ENCODE measurements at places on chromosomes 4 and X.

DNA sequence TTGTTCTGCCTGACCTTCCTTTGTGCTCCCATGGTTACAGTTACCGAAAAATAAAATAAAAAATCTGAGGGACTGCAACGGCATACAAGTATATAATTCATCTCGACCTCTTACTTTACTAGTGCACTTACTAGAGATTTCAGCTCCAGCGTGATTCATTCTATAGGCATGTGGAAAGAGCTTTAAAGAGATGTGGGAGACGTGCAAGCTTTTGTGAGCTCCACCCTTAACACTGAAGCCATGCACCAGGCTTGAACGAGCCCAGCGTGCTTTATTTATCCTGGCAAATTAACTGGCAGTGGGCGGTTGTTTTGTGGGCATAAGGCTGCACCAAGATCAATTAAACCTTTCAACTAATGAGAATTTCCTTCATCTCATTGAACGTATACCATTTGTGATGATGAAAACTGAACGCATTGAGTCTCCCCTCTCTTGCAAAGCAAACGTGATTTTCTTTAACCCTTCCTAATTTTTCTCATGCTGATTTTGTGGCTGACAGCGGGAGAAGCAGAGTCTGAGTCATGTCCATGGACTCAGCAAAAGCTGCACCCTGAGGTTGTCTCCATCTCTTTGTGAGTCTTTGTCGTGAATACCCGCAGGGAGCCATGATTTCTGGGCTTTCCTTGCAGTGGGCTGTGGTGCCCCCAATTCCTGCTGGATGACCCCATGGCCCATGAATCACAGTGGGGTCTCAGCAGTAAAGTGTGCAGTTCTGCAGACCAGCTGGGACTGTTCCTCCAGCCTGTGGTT lies 60.1 kb downstream of the MXRA5 start:
- DNase-seq = no peak

DNA sequence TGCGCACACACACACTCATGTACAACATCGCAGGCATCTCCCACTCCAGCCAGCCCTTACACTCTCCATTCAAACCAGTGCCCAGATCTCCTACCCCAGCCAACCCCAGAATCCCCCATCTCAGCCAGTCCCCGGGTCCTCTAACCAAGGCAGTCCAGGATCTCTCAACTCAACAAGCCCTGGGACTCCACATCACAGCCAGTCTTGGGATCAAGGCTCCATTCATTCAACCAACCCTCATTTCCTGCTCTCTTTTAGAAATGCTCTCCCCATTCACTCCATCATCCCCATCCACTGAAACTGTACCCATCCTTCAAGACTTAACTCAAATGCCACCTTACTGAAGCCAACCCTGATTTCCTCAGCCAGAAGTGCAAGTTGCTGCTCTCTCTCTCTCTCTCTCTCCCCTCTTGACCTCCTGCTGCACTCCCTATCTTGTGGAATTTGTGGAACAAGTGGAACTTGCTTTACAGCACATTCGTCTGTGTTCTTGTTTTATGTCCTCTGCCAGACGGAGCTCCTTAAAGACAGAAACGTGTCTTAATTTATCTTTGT lies 40.6 kb upstream of the IQSEC2 start:
- DNase-seq = no peak

DNA sequence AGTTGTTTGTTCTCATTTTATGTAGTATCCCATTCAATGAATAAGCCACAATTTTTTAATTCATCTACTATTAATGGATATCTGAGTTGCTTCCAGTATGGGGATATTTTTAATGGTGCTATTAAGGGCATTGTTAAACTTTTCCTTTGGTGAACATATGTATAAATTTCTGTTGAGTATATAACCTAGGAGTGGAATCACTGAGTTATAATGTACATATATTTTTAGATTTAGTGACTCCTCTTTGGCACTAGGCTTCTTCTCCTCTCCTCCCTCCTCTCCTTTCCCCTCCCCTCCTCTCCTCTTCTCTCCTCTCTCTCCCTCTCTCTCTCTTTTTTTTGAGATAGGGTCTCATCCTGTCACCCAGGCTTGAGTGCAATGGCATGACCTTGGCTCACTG lies 26.4 kb downstream of the RBM47 start:
- DNase-seq = no peak

DNA sequence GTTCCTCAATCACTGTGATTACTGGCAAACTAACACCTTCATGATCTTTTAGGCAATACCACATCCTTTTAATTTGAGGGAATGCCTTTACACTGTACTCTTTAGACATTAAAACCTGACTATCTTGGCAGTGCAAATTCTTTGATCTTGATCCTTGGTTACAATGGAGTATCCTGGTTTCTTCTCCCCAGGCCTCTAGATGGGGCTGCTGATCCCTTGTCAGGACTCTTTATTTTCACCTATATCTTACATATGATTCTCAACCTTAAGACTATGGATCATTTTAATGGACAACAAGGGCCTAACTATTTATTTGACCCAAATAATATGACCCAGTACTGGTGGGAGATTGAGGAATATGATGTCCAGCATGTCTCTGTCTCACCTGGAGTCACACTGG lies 1005.5 kb upstream of the INTU start:
- no peak for DNase-seq

- no peak for DNase-seq
Measured at GRCh38 chr4:7134737-7135388, 57.5 kb upstream of the SORCS2 start.

GRCh38 chr4:8115203-8115520 lies 43.5 kb downstream of the ABLIM2 start:
- no peak for DNase-seq

GRCh38 chr4:99473131-99473530 lies 37.7 kb upstream of the C4orf17 start:
- no peak for DNase-seq

- DNase-seq = no peak
Measured at GRCh38 chrX:15998350-15998749, 125.0 kb upstream of the GRPR start.

- no peak for DNase-seq
Measured at GRCh38 chr4:132063829-132064228, 1085.3 kb upstream of the PCDH10 start.

DNA sequence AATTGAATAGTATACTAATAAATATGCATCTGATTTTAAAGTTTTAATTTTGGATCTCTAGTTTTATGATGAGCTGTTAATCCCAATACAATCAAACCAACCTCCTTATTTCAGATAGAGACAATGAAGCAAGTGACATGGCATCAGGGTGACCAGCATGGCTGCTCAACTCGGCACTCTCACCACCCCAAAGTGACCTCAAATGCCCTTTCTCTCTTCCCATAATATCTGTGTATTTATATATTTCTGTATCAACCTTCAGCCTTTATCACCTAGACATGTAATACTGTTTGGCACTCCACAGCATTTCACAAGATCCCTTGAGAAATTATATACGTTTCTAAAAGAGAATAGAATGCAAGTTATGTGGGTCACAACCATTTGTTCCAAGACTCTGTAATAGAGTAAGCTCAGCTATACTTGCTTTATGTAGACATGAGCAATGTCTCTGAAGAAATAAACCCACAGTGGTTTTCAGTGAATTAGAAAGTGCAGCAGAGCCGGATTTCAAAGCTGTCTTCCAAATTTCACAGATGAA lies 1623.2 kb upstream of the PABPC4L start:
- DNase-seq = no peak

- DNase-seq = no peak
Measured at GRCh38 chr4:184039963-184040383, 134.9 kb downstream of the STOX2 start.

DNA sequence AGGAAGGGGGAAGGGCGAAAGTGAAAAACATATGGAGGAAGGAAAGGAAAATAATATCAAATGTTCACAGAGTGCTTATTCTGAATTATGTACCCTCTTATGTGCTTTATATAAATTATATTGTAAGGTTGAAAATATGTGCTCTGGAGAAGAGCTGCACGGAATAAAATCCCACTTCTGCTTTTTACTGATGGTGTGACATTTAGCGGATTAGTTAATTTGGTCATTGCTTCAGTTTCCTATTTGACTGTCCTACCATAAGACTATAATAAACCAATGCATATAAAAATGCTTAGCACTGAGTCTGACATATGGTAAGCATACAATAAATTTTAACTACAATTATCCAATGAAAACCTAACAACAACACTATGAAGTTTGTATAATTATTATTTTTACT lies 86.2 kb downstream of the NPFFR2 start:
- DNase-seq = no peak

DNA sequence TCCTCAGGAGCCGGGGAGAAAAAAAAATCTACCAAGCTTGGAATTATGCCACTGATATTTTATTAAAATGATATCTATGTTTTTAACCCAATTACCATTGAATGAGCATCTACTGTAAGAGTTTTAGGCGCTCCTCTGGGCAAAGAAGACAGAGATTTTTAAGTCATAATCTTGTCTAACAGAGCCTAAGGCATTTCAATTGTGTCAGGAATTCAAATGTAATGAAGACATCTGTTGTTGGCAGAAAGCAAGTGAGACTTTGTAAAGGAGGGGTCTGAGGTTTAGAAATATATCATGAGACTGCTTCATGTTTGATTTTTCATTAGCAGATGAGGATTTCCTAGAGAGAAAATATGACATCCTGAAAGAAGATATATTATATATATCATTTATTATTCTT lies 1158.1 kb downstream of the FSTL5 start:
- no peak for DNase-seq

GRCh38 chrX:97290199-97290598 lies 406.5 kb downstream of the RPA4 start:
- DNase-seq = no peak

GRCh38 chr4:127783026-127783769 lies 1.1 kb downstream of the HSPA4L start:
- no peak for DNase-seq

GRCh38 chrX:151397741-151398070 lies 700 bp downstream of the VMA21 start:
- DNase-seq = no peak

DNA sequence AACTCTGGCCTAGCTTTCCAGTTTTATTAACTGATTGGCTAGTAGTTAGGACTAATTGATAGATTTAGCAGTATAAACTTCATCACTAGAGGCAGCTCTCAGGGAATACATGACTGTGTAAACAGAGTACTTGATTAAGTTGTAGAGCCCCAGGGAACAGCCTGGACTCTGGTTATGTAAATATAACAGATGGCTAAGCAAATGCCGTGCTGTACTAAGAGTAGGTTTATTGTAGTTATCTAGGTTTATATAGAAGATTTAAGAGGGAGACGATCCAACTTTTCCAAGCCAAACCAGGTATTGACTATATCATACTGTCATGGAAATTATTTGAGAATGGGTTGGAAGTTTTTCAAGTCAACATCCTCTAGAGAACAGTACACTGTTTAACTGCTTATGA lies 463.4 kb upstream of the GRID2 start:
- DNase-seq = no peak

- no peak for DNase-seq
Measured at GRCh38 chr4:173666-174314, 49.5 kb downstream of the ZNF718 start.

- DNase-seq = no peak
Measured at GRCh38 chrX:12229986-12230385, 91.7 kb downstream of the FRMPD4 start.

DNA sequence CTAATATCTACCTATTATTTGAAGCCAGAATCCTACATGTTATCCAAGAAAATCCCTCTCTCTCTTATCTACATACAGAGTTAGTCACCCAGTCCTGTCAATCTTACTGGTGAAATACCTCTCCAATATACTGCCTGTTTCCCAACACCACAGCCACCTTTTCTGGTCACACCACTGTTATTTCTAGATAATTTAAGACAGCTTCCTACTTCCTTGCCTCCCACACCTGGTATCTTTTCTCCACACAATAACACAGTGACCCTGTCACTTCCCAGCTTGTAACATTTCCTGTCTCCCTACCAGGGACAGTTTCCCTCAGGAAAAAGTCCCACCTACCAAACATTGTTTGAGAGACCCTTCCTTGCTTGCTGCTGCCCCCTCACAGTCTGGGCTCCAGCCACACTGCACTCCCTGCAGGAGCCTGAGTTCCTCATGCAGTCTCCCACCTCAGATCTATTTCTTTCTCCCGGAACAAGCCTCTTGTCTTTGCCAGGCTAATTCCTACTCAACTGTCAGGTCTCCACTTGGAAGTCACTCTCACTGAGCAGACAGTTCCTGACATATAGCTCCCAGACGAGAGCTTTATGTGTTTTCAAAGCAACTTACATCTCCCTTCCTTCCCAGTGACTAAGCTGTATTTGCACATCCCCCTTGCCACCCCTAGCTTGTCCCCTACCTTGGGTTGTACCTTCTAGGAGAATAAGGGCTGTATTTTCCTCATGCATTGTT lies 73.6 kb upstream of the QRFPR start:
- DNase-seq = no peak

DNA sequence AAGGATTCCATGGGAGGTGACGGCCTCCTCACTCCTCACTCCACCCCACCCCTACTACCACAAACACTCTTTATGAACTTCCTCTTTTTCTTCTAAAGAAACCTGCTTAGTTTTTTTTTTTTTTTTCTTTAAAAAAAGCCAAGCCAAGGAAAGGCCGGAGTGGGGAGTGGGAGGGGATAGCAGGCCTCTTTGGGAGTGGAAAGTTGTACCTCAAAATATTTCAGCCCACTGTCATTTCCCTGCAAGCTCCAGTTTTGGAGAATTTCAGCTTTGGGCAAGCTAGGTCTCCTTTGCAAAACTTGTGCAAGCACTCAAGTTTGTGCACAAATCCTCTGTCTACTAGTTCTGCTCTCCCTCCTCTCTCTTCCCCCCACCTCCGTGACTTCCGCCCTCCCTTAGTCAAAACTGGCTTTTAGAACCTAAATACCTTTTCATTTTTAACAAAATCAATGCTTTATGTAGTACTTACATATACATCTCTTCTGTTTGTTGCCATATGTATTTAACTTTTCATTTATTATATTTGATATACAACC lies 512 bp upstream of the ANTXR2 start:
- DNase-seq = no peak

DNA sequence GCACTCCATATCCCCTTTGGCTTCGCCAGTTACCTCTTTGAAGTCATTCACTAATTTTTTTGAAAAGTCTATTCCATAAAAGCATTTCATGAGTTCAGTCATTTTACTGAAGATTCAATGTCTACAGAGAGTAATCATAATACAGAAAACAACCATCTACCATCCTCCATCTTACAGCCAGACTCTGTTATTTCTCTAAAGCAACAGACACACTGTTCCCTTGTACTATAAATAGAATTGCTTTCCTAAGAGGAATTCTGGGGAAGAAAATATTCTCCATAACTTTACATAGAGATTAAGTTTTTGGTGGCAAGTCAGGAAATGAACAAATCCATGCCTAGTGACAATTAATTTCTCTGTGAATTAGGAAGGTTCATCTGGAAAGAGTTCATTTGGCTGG lies 37.0 kb downstream of the XK start:
- no peak for DNase-seq

DNA sequence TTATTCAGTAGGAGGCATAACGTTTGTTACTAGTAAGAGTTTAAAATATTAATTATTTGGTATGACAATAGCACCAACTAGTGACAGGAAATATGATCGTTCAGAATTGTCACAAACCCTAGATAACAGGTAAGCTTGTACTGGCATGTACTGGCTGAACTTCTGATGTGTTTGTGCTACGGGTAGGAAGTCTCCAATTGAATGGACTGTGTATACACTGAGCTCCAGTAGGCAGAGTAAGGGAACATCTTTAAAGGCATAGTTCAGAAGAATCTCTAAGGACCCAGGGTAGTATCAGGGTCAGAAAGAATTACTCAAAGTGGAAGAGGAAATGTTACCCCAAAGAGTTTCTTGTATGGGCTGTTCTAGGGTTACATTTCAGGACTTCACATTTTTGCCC lies 230.4 kb downstream of the EDA2R start:
- DNase-seq = no peak

- no peak for DNase-seq
Measured at GRCh38 chr4:186345184-186345583, 79.2 kb downstream of the F11 start.

GRCh38 chr4:24056289-24056688 lies 166.4 kb upstream of the PPARGC1A start:
- no peak for DNase-seq

All from T-helper 17 cell (primary cell).